ENCODE measurements at places on chromosomes 6 and 20. TPM values are rescaled to one million over a fixed set of nuclear protein-coding genes. Genes with fewer than 3 reads are reported as not detected.

- H3K27me3 ChIP-seq = no peaks in the 10 kb centered on the region
- peak; percentile 35 for DNase-seq
- peaks cover 4% of the 10 kb centered on the region for H3K36me3 ChIP-seq
- peak overlapping the region; percentile 89 for H3K27ac ChIP-seq
Observed at GRCh38 chr20:63968928-63969760, 586 bp downstream of the ZNF512B start.

DNA sequence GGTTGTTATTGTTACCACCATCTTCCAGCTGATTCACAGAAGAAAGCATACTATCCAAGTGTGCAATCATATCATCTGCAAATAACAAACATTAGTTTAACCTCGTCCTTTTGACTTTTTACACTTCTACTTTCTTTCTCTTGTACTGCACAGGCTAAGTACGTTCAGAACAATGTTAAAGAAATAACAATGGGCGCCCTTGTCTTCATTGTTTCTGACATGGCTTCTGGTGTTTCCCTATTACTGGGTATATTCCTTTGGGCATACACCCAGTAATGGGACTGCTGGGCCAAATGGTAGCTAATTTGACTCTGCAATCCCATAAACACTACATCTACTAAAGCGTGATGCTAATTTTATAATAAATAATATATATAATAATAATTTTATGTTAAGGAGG lies 146.7 kb downstream of the GJA10 start:
- H3K27ac ChIP-seq = no peak overlapping the region
- no peak overlapping the region for H3K4me3 ChIP-seq
- peaks cover 15% of the 10 kb centered on the region for H3K4me1 ChIP-seq

DNA sequence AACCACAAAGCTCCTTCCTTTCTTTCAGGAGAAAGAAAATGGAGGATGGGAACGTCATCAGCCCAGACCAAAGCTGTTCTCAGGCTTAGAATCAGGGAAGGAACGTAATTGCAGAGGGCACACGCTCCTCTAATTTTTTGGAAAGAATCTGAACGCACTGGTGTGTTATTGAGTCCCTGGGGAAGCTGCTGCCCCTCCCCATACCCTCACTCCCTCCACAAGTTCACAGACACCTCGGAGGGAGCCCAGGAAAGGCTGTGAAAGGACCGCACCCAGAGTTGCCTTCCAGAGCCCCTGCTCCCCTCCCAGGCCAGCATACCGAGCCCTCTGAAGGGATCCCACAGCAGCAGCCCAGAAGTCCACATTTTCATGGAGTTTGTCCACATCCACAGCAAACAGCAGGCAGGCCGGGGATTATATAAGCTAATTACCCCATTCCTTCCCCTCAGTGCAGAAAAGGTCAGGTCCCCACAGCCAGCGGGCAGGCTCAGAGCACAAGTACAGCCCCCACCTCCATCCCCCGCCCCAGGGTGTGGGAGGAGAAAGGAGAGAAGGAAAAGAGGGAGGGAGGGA lies 53.7 kb downstream of the ANKRD60 start:
- H3K4me1 ChIP-seq = peaks cover 6% of the 10 kb centered on the region
- H3K27me3 ChIP-seq = peaks cover 45% of the 10 kb centered on the region

DNA sequence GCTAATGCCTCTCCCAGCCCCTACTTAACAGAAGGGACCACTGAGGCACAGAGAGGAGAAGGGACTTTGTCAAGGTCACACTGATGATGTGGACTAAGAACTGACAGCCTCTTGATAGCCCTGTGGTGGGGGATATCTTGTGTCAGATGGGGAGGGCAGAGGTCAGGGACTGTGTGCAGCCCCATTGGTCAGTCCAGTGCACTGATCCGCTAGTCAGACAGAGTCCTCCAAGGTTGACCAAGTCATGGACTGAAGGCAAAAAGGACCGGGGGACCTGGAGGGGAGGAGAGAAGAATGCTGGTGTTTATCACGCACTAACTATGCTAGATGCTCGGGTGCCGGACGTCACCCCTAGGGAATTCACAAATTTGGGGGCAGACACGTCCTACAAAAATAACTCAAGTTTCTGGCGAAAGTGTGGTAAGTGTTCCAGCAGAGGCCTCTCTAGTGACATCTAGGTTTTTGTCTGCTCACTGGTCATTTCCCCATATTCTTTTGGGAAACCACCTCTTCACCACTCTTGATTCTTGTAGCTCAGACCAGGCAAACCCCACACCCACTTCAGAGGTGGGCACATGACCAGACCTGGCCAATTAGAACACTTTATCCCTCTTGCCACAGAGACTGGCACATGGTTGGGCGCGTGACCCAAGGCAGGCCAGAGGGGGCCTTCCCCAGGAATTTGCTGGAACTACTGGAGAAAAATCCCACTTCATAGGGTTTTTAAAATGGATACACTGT lies 21.0 kb downstream of the TCF15 start:
- no peaks in the 10 kb centered on the region for H3K4me1 ChIP-seq
- no peaks in the 10 kb centered on the region for H3K36me3 ChIP-seq
- H3K27ac ChIP-seq = no peak overlapping the region

- no peak overlapping the region for H3K27ac ChIP-seq
- H3K4me1 ChIP-seq = peaks cover 5% of the 10 kb centered on the region
- H3K4me3 ChIP-seq = no peak overlapping the region
- DNase-seq = no peak
- H3K36me3 ChIP-seq = peaks cover 2% of the 10 kb centered on the region
- H3K27me3 ChIP-seq = no peaks in the 10 kb centered on the region
Observed at GRCh38 chr6:132804251-132804650, 5.8 kb upstream of the SLC18B1 start.

The IMPG1 gene
- total RNA-seq = not detected
